ENCODE measurements at places on chromosomes 16 and 17.

DNA sequence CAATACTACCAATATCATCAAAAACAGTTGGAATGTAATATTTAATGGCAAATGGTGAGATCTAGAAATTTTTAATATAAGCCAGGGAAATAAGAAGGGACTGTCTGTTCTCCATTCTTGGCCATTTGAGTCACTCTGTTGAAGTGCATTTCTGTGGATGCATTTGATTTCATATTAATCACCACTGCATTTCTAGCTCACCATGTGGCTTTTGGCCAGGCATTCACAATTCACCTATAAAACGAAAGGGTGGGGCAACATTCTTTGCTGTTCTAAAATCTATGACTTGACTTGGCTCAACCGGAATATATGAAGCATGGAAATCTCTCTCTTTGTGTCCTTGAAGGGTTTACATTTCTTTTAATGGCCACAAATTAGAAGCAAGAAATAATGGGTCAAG, 483.0 kb downstream of the SLC39A11 start:
- DNase-seq: no peak

- DNase-seq: no peak
These were observed 51.3 kb downstream of the PIMREG start for GRCh38 chr17:6495450-6496115.

- DNase-seq: no peak
These were observed 34.9 kb downstream of the GNAO1 start for GRCh38 chr16:56226187-56226586.

GRCh38 chr17:7462474-7463371, 16.7 kb downstream of the ZBTB4 start:
- DNase-seq: no peak
